Dermis blood vessel endothelial cell (primary cell): ENCODE measurements at places on chromosomes 2 and 18. TPM values are rescaled to one million over a fixed set of nuclear protein-coding genes. Genes with fewer than 3 reads are reported as not detected.
A peak's percentile ranks its signal among the peaks of the same experiment; 100 is the strongest.

GRCh38 chr18:47150824-47151366 is 595 bp upstream of the HDHD2 start:
- no peak for DNase-seq

DNA sequence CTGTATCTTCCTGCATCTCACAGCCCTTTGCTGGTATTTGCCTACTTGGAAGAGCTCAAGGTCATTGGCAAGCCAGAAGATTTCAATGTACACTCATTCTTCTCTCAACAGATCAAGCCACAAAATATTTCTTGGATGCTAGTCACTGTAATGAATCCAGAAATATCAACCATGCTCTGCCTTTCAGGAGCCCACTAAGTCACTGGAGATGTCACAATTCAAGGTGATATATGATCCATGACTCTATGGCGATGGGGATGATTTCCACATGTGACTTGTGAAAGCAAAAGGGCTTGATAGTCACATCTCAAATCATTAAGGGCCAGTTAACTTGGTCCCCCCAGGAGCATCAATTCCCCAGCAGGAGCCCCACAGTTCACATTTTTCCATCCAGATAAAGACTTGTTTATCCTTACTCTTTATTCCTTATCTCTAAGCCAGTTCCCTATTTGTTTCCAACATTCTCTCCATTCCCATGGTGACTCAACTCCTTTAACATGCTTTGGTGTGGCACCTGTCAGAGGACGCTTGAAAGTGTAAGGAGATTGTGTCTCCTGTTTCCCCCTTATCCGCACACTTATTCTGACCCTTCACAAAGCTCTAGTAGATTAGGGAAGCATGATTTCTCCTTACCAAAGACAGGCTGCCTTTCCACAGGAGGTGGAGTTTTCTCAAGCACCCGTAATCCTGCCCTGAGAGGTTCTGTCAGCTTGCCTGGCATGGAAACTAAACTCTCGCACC is 15.8 kb downstream of the PKDCC start:
- no peak for DNase-seq

GRCh38 chr18:25896956-25897355 is 193.5 kb downstream of the SS18 start:
- no peak for DNase-seq

GRCh38 chr2:67476809-67477790 is 80.0 kb downstream of the ETAA1 start:
- DNase-seq = peak; percentile 72

GRCh38 chr18:52391810-52392559 is 52.0 kb downstream of the DCC start:
- DNase-seq = no peak

DNA sequence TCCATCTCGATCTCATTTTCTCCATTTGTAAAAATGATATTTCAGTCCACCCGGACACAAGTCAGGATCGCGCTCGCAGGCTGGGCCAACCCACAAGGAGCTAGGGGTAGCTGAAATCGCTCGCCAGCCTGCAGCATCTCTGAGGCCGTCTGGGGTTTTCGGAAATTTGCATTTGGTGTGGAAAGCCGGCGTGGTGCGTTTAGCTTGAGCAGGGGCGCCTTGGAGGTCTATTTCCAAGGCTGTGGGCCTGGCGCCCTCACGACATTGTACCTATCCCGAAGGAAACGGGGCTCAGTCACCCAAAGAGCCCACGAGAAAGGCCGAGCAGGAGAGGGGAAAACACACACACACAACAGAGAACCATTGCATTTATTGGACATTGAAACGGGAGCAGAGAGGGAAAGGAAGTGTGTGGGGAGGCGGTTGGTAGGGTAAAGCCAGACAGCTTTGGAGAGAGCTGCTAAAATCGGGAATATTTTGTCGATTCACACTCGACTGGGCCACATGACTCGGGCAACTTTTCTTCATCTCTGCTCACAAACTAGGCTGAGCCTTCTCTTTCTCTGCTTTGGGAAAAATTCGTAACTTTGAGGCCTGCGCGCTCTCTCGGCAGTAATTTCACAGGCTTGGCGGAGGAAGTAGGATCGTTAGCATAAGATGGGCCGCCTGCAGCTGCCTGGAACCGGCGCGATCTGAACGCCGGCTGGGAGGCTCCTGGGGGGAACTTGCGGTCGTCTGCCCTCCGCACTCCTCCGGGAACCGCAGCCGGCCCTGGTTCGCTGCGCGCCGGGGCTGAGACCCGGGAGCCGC is 1.1 kb upstream of the HOXD8 start:
- peak; percentile 60 for DNase-seq

GRCh38 chr2:218569661-218570500 is 1.2 kb downstream of the CNOT9 start:
- peak; percentile 79 for DNase-seq

DNA sequence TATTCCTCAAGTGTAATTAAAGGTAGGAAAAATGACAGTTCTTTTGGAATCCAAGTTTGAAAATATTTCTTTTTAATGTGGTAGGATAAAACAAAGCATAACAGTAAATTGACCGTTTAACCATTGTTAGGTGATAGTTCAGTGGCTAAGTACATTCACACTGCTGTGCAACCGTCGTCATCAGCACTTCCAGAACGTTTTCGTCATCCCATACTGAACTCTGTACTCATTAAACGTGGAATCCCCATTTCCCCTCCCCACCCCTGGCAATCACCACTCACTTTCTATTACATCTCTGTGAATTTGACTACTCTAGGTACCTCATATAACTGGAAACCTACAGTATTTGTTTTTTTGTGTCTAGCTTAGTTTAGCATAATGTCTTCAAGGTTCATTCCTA is 32.9 kb upstream of the FZD5 start:
- no peak for DNase-seq

DNA sequence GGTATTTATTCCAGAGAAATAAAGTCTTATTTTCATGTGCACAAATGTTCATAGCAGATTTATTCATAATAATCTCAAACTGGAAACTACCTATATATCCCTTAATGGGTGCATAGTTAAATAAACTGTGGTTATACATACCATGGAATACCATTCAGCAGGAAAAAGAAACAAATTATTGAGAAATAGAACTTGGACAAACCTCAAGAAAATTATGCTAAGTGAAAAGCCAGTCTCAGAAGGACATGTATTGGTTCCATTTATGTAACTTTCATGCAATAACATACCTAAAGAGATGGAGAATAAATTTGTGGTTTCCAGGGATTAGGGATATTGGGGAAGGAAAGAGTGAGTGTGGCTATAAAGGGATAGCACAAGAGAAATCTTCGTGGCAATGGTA is 452.6 kb downstream of the SETBP1 start:
- no peak for DNase-seq

GRCh38 chr2:17800693-17801458 is 15.4 kb upstream of the MSGN1 start:
- no peak for DNase-seq

GRCh38 chr2:30747206-30747605 is 60.0 kb downstream of the CAPN13 start:
- DNase-seq = no peak

DNA sequence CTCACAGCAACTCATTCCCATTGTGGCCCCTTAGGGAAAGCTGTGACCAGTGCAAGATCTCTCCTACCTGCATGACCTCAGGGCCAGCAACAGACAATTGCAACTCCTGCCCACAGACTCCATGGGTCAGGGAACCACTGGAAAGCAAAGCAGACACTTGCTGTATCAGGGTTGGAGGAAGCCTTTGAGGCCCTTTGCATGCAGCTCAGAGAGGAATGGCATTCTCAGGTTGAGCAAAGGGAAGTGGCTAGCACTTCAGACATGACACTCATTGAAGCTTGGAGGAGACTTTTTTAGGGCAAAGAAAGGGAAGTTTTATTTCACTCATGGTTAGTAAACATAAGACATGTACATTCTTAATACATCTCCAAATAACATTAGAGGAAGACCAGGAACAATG is 22.1 kb downstream of the IL1F10 start:
- no peak for DNase-seq

- DNase-seq = no peak
These were observed 45.5 kb downstream of the SERPINB7 start for GRCh38 chr18:63820694-63821093.

DNA sequence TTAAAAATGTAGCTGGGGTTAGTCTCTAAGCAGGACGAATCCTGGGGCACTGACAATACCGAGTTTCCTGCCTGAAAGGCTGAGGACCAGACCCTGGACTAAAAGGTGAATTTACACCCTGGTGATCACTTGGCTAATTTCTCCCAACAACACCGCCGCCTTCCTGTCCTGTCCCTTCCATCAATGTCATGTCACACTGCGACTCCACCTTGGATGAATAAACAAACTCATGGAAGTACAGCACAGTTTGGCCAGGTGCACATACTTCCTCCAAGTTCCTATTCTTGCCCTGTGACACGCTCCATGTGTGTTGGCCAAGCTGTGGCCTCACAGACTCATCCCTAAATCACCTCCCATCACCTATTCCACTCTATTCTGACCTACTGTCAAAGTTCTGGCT is 15.9 kb upstream of the GALM start:
- no peak for DNase-seq

GRCh38 chr2:5064687-5065086 is 627.5 kb upstream of the SOX11 start:
- no peak for DNase-seq

GRCh38 chr2:33420726-33421125 is 55.7 kb upstream of the RASGRP3 start:
- peak; percentile 74 for DNase-seq

DNA sequence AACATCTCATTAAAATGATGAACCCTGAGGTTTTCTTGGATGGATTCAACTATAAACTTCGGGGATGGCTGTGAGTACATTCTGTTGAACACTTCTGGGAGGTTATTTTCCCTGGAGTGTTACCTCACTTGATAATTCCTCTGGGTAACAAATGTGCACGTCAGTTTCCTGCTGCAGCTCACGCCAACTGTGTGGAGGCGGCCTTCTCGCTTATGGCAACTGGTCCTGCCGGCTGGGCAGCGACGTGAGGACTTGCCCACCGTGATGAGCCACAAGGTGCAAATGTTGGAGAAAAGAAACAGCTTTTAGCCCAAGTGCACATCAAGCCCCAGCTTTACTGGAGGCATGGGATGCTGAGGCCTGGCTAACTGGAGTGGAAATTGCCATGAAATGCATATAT is 15.9 kb downstream of the MYCN start:
- DNase-seq = no peak

DNA sequence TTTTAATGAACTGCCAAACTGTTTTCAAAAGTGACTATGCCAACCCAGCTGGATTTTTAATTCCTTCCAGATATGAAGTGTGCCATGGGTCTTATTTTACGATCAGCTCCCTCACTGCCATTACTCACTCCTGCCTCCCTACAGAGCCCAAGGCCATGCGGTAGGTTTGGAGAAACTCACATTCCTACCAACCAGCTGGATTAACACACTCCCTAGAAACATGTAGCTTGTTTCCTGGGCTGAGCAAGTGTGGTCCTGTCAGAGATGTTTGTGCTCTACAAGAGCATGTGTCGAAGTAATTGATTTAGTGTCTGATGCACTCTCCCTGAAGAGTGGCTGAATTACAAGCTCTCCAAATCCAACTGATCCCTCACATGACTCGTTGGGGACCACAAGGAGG is 82.5 kb downstream of the SPP2 start:
- no peak for DNase-seq

- DNase-seq = peak; percentile 30
These were observed 18.0 kb downstream of the DYTN start for GRCh38 chr2:206700156-206700555.

DNA sequence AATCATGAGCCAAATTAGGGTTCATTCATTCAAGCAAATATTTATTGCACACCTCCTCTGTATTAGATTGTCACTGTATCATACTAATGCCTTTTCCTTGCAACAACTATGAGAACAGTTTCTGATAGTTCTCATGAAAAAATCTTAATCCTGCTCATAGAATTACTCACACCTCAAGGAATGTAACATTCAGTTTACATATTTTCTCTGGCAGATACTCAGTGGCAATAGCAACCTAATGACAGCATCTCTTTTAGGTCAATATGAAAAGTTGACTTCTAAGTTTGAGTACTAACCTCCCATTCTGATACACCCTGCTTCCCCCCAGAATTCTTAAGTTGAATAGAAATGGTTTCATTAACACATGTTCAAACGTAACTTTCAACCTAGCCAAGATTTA is 132.0 kb downstream of the VWC2L start:
- DNase-seq = no peak

- DNase-seq = no peak
These were observed 419.0 kb downstream of the NUP35 start for GRCh38 chr2:183543222-183543621.

DNA sequence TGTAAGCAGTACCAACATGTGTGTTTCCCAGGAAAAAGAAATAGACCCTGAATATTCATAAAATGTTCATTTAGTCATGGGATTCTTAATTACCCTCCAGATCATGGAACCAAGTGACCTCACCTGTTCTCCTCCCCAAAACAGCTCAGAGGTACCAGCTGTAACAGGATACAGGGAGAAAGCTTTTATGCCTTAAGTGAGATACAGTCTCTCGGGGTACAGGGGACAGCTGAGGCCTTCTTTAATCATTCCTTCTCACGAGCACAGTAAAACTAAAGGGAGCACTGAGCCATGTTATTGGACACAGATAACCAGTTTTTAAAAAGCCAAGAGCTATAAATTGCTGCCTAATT is 16.6 kb downstream of the EPHA4 start:
- no peak for DNase-seq

GRCh38 chr2:152791979-152792378 is 73.6 kb downstream of the ARL6IP6 start:
- no peak for DNase-seq

DNA sequence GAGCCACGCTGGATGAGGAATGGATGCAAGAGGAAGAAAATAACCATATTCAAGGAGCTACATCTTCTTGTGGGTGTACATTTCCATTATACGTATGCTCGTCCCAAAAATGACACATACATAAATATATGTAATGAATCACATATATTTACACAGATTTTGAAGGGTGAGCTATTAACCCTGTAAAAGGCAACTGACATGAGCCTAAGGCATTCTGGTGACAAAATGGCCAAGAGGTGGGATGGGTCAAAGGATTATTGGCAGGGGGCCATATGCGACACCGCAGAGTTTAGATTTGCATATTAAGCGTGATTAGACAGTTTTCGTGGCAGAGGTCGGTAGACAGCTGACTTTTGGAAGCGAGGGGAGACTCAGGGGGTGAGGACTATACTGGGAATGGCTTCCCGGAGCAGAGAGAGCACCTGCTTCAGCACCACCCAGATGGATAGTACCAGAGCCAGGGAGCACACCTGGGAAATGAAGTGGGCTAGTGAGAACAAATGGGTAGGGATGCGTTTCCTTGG is 431 bp upstream of the CNRIP1 start:
- no peak for DNase-seq

Gene SAG
- total RNA-seq = 0.19 TPM in 1 of 2 replicates, not detected in the other

Gene KIF5C
- total RNA-seq = 0.14 and 0.34 TPM in 2 replicates

Gene IL1RL2
- total RNA-seq = 0.09 and 0.34 TPM in 2 replicates

Gene C2orf15
- 0.37 TPM in 1 of 2 replicates, not detected in the other for total RNA-seq

Gene CBLN2
- not detected in 2 replicates for total RNA-seq

Gene POTEI
- total RNA-seq = 0.34 and 0.51 TPM in 2 replicates

Gene ASXL2
- 7.3 and 11.7 TPM in 2 replicates for total RNA-seq

Gene LAMA1
- 0.05 and 1.2 TPM in 2 replicates for total RNA-seq

Gene NYAP2
- total RNA-seq = not detected in 2 replicates

Gene IL1RN
- under 0.01 TPM in 1 of 2 replicates, not detected in the other for total RNA-seq

Gene NAB1
- total RNA-seq = 38.8 and 64.2 TPM in 2 replicates

Gene ACTG2
- 0.05 TPM in 1 of 2 replicates, not detected in the other for total RNA-seq

Gene STK25
- total RNA-seq = 445 and 536 TPM in 2 replicates

Gene MORN2
- 8.7 and 9.7 TPM in 2 replicates for total RNA-seq

Gene CHRNG
- not detected in 2 replicates for total RNA-seq

Gene SKOR2
- not detected in 2 replicates for total RNA-seq

Gene C2orf76
- total RNA-seq = 12.6 and 14.6 TPM in 2 replicates
